ENCODE measurements at places on chromosomes 7 and 10.

GRCh38 chr10:60042262-60042661 lies 135.9 kb upstream of the CCDC6 start:
- no peak for DNase-seq

- no peak for DNase-seq
Observed at GRCh38 chr10:44309939-44310761, 74.7 kb downstream of the CXCL12 start.

GRCh38 chr10:33112831-33113455 lies 154.9 kb upstream of the ITGB1 start:
- no peak for DNase-seq

DNA sequence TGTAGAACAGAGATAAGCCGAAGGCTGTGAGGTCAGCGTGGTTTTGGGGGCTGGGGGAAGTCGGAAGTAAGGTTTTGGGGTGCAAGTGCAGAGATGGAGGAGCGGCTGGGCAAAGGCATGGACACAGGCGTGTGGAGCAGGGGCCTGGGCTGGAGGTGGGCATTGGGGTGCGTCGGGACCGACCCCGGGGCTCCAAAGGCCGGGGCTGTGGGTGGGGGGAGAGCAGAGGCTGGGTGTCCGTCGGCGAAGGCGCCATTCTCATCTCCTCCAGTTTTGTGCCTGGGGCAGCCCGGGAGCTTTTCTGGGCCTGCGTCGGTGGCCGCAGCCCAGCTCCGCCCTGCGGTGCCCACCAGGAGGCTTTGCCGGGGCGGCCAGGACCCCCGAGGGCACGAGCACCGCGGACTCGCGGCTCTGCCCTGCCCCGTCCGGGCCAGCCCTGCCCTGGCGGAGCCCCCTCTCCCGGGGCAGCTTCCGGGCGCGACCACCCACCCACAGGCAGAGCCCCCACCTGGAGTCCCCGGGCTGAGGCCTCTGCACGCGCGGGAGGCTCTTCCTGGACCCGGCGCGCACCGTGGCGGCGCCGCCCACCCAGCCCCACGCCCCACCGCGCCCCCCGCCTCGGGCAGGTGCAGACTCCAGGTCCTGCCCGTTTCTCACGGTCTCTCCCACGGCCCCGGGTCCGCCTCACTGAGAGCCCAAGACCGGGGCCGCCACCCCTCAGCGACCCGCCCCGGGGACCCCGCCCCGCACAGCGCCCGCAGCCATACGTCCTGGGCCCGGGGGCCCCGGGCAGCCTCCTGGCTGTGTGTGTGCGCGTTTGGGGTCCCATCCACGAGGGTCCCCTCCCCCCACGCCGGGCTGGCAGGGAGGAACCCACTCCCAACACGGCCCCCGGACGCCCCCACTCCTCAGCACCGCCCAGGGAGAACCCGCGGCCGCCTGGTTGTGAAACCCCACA lies 7.7 kb upstream of the SCART1 start:
- DNase-seq, result no peak

DNA sequence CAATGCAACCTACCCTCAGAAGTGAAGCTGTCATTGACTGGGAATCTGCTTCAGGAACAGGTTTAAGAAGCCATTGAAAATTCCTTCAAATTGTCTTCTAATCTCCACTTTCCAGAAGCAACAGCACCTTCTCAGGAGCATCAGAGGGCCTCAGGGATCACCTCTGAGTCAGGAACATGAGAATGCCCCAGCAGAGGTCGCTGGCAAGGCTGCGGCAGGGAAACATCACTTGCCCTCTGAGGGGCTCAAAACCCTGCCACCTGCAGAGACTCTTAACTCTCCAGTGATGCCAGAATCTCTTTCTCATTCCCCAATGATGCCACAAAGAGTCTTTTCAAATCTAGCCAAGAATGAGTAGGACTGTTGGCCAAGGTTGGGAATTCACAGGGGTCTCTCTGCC lies 5.9 kb upstream of the MAPK8 start:
- DNase-seq, result no peak

- no peak for DNase-seq
Observed at GRCh38 chr7:47307311-47307710, 274.6 kb downstream of the TNS3 start.

- no peak for DNase-seq
Observed at GRCh38 chr10:117470733-117471132, 71.8 kb upstream of the EMX2 start.

- no peak for DNase-seq
Observed at GRCh38 chr7:106598663-106599342, 62.2 kb downstream of the CCDC71L start.

GRCh38 chr7:95501261-95501832 lies 15.6 kb downstream of the ASB4 start:
- DNase-seq, result no peak

GRCh38 chr10:131431533-131431932 lies 120.0 kb upstream of the TCERG1L start:
- no peak for DNase-seq

GRCh38 chr7:121119047-121119446 lies 130.5 kb downstream of the CPED1 start:
- DNase-seq, result no peak

- no peak for DNase-seq
Observed at GRCh38 chr10:11687779-11688447, 54.3 kb upstream of the ECHDC3 start.

DNA sequence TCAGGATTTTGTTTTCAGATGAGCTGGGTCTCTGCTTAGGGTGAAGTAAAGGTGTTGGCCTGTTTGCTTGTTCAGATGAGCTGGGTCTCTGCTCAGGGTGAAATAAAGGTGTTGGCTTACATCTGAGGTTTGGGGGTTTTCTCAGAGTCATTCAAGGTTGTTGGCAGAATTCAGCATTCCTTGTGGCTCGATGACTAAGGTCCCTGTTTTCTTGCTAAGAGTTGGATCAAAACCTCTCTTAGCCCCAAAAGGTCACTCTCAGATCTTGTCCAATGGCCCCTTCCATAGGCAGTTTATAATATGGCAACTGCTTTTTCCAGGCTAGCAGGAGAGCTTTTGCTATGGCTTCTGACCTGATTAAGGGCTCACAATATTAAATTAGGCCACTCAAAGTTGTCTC lies 106.6 kb downstream of the ADAM22 start:
- DNase-seq, result no peak

- no peak for DNase-seq
Observed at GRCh38 chr10:49356181-49356580, 39.7 kb downstream of the DRGX start.

DNA sequence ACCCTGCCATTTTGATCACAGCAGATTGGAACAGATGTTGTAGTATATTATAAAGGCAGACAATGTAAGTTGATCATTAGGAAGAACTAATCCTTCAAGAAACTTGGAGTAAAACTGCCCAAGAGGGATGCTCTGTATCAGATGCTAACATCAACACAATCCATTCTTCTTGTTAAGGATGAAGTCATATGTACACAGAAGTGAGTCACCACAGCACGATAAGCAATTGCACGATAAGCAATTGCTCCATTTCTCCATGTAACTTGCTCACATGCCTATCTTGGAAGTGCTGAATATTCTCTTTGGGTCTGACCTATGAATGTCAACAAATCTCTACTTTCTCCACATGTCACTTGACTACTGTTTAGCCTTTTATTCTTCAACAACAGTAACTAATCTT lies 41.5 kb upstream of the DMTF1 start:
- DNase-seq, result no peak

GRCh38 chr7:122675011-122675410 lies 23.9 kb downstream of the RNF133 start:
- DNase-seq, result no peak

GRCh38 chr10:63464402-63465292 lies 1.1 kb downstream of the JMJD1C start:
- DNase-seq, result no peak

DNA sequence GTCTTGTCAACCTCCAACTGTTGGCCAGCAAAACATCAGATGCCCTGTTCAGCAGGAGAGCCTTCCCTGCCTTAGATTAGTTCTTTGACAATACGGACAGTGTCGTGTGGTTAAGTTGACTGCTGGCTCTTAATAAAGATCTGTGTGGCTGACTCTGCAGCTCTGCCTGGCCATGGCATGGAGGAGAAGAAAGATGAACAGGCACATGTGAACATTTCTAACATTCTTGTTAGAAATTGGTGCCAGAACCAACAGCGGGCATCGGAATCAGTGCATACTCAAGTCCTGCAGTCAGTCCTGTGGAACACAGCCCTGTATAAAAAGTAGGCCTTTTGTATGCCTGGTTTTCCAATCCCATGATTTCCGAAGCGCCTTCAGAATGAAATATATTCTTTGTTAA lies 455.6 kb downstream of the POM121L12 start:
- no peak for DNase-seq

DNA sequence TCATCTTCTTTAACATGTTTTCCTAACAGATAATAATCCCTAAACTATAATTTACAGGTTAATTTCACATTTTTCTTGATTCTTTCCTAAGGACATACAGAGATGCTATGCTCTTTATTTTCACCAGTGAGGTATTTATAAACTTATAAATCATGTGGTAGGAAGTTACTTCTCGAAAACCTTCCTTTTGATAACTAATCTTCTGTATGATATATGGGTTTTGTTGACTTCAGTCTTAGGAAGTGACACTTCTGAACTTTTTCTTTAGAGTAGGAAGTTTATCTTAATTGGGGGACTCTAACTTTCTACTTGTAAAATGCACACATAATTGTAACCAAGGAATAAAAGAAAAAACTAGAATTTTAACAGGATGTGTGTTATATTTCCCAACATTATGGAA lies 9.8 kb upstream of the PNPLA8 start:
- no peak for DNase-seq

DNA sequence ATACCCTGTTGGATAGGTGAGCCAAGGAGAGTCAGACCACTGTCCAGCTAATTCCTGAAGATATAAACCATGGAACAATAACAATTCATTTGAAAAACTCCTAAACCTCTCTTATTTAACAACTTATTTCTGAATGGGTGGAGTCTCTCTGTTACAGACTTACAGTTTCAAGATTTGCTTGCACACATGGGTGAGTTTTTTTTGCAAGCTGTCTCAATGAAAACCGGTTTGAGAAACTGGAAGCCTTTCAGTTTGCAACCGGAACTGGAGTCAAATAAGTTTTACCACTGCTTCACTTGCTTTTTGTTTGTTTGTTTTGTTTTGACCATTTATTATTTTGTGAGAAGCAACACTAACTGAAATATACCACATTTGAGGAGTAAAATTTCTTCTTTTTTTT lies 243.8 kb downstream of the MTERF1 start:
- DNase-seq, result no peak

- DNase-seq, result no peak
Observed at GRCh38 chr10:60937784-60938654, 6.0 kb downstream of the RHOBTB1 start.

DNA sequence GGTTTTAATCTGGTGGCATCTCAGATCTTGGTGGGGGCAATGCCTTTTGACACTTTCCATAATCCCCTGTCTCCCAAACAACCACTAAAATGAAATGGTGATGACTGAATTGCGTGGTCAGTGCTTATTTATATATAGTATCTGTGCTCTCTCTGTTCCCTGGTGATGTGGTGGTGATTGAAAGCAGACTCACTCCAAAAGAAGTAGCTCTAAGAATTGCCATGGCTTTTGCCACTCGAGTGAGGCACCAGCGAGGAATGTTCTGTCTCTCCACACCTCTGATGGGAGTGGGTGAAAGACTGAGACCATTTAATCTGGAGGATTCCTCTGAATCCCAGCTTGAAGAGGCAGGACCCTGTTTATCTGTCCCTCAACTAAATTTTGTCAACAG lies 2.8 kb downstream of the DUSP5 start:
- no peak for DNase-seq

- DNase-seq, result no peak
Observed at GRCh38 chr7:30349170-30349569, 64.8 kb downstream of the ZNRF2 start.

DNA sequence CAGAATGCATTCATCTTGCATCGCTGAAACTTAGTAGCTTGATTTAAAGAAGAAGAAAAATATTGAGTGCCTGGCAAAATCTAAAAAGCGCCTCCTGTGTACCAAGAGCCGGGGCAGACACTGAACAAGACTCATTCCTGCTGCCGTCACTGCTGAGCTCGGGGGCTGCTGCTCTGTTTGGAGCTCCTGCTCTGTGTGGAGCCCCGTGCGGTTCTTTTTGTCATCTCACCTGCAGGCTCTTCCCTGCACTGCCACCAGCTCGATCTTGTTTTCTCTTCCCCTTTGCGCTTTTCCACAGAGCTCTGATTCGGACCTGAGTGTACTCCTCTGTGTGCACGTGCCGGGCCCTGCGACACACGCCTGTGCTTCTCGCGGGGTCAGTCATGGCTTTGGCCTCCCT lies 462.1 kb upstream of the DPP6 start:
- DNase-seq, result no peak

DNA sequence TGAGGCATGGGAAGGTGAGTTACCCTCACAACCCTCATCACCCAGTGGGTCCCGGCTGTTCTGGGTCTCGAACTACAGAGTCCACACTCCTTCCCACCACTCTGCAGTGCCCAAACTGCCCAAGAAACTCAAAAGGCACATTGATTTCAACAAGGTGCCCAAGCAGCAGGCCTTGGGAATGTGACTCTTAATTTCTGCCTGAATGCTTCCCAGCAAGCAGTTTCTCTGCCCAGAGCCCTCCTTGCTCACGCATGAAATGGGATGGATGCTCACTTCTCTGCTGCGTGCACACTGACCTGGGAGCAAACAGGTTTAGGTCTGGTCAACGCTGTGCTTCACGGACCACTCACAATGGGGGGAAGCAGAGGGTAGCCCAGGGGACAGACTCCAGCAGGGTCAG lies 77.9 kb downstream of the GRB10 start:
- DNase-seq, result no peak

GRCh38 chr10:121941532-121941931 lies 13.7 kb upstream of the ATE1 start:
- DNase-seq, result no peak

- DNase-seq, result no peak
Observed at GRCh38 chr7:107889992-107890391, 991 bp upstream of the DLD start.

DNA sequence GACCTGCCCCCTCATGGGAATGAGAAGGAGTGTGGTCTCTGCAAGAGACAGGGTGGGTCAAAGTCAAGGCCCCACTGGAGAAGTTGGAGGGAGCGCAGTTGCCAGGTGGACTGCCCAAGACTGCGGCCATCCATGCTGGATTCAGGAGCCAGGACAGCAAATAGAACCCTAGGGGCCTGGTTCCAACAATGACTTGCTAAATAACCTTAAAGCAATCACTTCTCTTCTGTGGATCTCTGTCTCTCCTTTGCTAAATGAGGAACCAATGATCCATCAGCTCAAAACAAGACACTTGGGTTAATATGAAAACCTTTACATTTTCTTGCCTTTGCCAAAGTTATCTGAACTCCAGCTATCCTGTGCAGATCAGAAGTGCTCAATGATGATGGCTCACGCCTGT lies 12.6 kb upstream of the YWHAG start:
- no peak for DNase-seq

GRCh38 chr10:16509996-16510395 lies 11.7 kb downstream of the C1QL3 start:
- no peak for DNase-seq

- DNase-seq, result no peak
Observed at GRCh38 chr10:24958721-24959381, 6.4 kb upstream of the PRTFDC1 start.

DNA sequence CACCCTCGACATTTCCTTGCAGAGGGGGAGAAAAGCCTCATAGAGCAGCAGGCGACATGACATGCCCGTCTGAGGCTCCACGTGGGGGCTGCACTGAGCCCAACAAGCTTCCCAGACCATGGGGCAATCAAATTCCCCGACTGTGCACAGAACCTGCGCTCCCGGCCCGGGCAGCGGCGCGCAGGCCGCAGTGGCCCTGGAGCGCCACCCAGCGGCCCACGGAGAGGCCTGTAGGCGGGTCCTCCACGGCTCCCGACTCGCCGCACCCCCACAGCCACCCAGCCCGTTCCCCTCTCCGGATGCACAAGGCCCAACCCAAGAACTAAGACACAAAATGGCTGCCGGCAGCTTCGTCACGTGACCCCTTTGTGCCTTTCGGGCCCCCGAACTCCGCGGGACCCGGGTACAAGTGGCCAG lies 816 bp downstream of the EPC1 start:
- peak; percentile 64 for DNase-seq
